Lung (tissue), 17 donors: ENCODE measurements at places on chromosomes 12 and 14. TPM values are rescaled to one million over a fixed set of nuclear protein-coding genes. Genes with fewer than 3 reads are reported as not detected.
A peak's percentile ranks its signal among the peaks of the same experiment; 100 is the strongest.

DNA sequence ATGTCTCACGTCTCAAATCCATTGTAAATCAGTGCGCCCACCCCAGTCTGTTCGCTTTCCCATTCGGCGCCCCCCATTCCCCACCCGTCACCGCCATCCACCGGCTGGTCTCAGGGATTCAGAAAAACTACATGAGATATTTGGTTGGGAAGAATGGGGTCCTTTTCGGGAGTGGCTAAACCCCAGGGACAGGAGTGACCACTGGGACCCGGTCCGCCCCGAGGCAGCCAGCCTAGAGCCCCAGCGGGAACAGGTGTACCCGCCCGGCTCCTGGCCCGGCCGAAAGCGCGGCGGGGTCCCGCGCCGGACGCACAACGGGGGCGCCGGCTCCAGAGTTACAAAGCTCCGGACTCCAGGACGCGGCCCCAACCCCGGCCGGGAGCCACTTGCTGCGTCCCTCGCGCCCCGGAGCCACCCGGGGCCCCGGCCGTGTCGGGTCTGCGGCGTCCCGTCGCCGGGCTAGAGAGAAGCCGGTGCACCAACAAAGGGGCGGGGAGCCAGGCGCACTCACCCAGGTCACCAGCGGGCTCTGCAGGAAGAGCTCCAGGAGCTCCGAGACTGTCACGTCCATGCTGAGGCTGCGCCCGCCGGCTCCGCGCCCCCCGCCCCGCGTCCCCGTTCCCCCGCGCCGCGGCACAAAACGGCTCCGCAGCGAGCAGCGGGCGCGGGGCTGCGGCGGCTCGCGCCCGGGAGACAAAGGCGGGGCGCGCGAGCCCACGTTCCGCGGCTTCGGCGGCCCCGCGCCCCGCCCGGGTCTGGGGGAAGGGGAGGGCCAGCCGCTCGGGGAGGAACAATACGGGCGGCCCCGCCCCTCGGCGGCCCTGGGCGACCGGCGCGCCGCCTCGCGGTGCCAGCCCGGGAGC lies at the start of gene CCDC88C:
Gene CCDC88C, minus strand, starts transcription at position 701 of the 863 bp plus-strand sequence. Its CDS starts 130 bp downstream, at position 571.
- no peak for DNase-seq

Gene AKAP3
- total RNA-seq, result 1.1 TPM

DNA sequence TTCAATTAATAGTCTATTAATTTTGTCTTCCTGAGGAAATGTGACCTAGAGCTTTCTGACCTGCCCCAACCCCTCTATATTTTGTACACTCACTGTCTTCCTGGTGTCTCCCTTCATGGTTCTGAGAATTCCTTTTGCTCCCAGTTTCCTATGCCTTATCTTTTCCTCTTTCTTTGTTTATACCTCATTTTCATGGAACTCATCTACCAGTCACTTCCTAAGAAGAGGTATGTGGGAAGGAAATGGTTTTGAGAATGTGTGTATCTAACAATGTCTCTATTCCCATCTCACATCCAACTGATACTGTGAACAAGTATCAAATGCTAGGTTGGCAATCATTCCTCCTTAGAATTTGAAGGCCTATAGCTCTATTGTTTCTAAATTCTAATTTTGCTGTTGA lies 245.1 kb upstream of the EGLN3 start:
- DNase-seq, result no peak

Gene ISCA2
- 21.8 TPM for total RNA-seq

Gene FAM186B
- total RNA-seq, result 0.80 TPM

Gene TEX52
- not detected for total RNA-seq

Gene NINJ2
- 5.8 TPM for total RNA-seq

Gene CCDC175
- total RNA-seq, result 0.94 TPM

DNA sequence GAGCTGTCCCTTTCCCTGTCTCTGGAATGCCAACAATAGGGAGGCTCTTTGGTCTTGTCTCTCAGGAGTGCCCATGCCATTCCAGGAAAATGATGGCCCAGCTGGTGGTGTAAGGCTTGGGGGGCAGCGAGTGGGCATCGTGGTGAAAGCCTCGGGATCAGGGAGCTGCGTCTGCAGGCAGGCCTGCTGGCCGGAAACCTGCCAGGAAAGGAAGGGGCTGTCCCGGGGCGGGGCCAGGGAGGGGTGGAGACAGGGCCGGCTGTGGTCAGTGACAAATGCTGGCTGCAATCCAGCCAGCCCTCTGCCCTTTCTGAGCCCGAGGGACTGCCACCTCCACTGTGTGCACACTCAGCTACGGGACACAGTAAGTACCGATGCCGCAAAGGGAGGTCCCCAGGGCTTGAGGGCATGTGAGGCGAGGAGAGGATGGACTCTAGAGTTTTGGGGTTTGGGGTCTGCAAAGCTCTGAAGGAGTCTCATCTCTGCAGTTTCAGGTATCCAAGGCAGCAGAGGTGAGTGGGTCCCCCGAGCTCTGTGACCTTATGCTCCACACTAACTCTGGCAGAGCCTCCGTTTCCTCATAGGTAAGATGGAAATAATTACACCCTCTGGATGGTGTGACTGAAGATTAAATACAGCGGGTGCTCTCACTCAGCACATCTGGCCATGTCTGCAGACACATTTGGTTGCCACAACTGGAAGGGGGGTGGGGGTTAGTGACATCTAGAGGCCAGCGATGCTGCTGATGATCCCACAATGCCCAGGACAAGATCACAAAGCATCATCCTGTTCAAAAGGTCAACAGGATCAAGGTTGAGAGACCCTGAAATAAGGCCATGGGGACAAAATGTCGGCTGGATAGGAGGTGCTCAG lies at the start of gene SERPINA5:
Gene SERPINA5, plus strand, starts transcription at position 300 of the 873 bp plus-strand sequence. CDS start 5,937 bp downstream, outside the sequence.
- DNase-seq, result peak; percentile 39

DNA sequence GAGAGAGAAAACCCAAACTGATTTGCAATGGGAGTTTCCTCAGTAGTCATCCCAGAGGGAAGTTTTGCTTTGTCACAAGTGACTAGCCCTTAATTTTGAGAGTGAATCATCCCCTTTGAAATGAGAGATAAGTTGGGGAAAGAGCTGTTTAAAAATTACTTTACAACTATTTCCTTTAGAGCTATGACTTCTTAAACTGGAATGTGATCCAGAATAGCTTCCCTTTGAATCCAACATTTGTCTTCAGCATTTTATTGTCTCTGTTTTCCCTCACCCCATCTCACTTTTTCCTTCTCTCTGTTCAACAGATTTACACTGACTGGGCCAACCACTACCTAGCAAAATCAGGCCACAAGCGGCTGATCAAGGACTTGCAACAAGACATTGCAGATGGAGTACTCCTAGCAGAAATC lies 109.3 kb downstream of the NAV3 start:
- DNase-seq, result no peak

DNA sequence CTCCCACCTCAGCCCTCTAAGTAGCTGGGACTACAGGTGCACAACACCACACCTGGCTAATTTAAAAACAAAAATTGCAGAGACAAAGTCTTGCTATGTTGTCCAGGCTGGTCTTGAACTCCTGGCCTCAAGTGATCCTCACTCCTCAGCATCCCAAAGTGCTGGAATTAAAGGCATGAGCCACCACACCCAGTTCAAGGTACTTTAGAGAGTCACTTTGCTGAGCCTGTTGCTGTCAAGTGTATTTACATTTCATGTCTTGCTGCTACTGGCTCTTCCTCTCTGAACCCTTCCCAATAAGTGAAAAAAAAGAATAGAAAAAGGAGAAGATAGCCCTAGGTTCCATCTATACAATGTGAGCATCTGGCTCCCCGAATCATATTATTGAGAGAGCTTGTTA lies 38.4 kb downstream of the SLCO1A2 start:
- no peak for DNase-seq

- no peak for DNase-seq
These were observed 23.6 kb upstream of the VWF start for GRCh38 chr12:6148061-6148460.

Gene PIWIL1
- total RNA-seq, result not detected

Gene CFAP73
- total RNA-seq, result 40.6 TPM

Gene TGM1
- total RNA-seq, result 8.8 TPM

- peak; percentile 40 for DNase-seq
These were observed 24.4 kb upstream of the FBRSL1 start for GRCh38 chr12:132465269-132466190.

DNA sequence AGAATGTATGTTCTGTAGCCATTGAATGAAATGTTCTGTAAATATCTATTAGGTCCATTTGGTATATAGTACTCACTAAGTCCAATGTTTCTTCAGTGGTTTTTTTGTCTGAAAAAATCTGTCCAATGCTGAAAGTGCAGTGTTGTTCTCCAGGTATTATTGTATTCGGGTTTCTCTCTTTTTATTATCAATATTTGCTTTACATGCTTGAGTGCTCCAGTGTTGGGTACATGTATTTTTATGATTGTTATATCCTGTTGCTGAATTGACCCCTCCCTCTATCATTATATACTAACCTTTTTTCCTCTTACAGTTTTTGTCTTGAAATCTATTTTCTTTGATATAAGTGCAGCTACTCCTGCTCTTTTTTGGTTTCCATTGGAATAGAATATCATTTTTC lies 382.2 kb downstream of the CCER1 start:
- no peak for DNase-seq

Gene ASB2
- 2.3 TPM for total RNA-seq

DNA sequence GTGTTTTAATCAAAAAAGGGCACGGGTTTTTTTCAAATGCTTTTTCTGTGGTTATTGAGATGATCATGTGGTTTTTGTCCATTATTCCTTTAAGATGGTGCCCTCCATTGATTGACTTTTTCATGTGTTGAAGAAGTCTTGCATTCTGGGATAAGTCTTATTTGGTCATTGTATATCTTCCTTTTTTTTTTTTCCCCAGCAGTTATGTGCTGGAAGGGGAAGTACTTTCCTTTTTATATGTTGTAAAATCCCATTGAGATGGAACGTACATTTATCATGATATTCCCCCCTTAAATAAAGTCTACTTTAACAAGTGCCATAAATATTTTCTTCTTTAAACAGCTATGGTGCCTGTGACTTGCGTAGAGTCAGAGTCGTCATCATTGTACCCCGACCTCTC lies 24.8 kb upstream of the MUCL1 start:
- no peak for DNase-seq

DNA sequence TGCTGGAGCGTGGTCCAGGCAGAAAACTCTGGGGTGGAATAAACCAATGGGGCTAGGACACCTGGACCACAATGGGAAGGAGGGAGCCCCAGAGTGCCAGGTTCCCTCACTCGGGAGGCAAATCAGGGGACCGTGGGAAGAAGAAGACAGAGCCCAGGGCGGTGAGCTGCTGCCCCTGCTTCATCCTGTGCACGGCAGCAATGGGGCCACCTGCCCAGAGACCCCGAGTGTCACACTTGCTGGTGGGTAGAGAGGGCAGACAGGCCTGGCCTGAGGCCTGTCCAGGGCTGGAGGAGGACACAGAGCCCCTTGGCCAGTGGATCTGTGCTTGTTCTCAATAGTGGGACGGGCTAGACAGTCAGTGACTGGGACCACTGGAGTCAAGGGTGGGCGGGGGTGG lies 58.2 kb downstream of the DIO3 start:
- DNase-seq, result no peak

- DNase-seq, result no peak
These were observed 115.0 kb upstream of the MDM1 start for GRCh38 chr12:68446901-68447796.

DNA sequence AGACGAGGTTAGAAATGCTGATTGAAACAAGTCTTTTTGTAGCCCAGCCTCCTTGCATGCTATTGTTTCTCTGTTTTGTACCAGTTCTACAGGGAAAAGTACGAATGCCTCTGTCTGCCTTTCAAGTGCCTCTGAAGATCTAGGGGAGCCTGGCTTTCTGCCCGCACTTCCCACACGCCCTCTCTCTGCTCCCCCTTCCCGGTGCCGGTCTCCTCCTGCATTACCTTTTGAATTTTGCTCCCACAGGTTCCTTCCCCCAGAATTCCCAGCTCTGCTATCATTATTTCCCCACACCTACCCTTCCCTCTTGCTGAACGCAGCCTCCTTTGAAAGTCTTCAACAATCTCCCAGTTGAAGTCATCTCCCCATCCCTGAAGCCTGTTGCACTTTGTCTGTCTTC lies 689.7 kb downstream of the BCL11B start:
- no peak for DNase-seq

GRCh38 chr12:108218921-108219320 lies 89.8 kb downstream of the WSCD2 start:
- DNase-seq, result no peak

GRCh38 chr12:124098101-124098757 lies 125.2 kb downstream of the ZNF664 start:
- DNase-seq, result no peak

DNA sequence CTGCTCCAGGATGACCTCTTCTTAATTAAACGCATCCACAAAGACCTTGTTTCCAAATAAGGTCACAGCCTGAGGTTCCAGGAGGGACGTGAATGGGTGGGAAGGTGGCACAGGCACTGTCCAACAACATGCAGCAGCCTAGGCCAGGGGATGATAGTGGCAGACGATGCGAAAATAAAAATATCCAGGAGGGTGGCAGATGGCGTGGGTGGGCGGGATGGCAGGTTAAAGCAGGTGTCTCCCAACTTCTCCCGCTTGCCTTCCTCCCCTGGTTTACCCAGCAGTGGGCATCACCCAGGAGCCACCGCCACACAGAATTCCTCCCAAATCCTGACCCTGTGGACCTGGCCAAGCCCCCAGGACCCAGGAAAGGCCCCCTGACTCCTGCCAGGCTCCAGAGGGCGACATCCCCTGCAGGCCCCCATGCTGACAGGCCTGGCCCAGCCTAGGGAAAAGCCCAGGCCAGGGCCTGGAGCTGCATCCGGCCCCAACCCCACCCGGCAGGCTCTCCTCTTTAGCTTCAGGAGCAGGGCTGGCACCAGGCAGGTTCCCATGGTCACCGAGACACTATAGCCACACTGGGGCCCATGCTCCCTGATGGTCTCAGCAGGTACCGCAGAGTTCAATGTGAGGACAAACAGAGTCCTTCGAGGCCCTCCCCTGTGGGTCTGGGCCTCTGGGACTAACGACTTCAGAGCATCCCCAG lies 9.7 kb downstream of the NCOR2 start:
- no peak for DNase-seq

Gene FLRT2
- 53.7 TPM for total RNA-seq

Gene PTPRQ
- 11.7 TPM for total RNA-seq

DNA sequence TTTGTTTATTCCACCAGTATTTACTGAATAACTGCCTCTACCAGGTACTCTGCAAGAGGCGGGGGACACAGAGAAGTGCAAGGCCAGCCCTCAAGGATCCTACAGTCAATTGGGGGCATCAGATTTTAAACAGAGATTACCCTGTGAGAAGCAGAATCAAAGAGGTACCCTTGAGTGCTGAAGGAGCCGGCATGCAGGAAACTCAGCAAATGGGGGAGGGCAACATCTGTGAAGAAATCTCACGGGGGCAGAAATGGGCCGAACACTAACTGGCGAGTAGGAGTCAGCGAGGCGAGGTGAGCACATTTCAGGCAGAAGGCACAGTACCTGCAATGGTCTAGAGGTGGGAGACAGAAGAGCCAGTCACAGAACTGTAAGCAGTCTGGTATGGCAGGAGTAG lies 9.0 kb downstream of the GALNT6 start:
- no peak for DNase-seq

Gene KLRB1
- total RNA-seq, result 3.5 TPM

Gene PZP
- total RNA-seq, result 3.8 TPM

DNA sequence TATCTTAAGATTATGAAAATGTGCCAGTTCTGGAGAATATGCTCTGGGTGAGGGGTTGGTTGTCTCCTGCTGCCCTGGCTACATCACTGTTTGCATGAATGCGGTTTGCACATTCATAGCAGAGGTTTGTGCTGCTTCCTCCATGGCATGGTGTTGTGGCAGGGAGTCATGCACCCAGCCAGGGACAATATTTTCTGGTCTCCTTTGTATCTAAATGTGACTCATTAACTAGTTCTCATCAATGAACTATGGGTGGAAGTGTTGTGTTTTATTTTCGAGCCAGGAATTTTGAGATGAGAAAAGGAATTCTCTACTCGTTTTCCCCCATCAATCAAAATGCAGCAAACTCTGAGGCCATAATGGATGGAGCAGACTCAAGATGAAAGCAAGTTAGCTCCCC lies 527.3 kb downstream of the SNAPC1 start:
- no peak for DNase-seq

Gene MGP
- total RNA-seq, result 592 TPM
